ENCODE measurements at places on chromosomes 7 and 10. TPM values are rescaled to one million over a fixed set of nuclear protein-coding genes. Genes with fewer than 3 reads are reported as not detected.

- no peak for DNase-seq
These were observed 61.3 kb downstream of the RAPGEF5 start for GRCh38 chr7:22295402-22296264.

GRCh38 chr10:74081192-74081803 is 69.3 kb downstream of the AP3M1 start:
- DNase-seq, result no peak

DNA sequence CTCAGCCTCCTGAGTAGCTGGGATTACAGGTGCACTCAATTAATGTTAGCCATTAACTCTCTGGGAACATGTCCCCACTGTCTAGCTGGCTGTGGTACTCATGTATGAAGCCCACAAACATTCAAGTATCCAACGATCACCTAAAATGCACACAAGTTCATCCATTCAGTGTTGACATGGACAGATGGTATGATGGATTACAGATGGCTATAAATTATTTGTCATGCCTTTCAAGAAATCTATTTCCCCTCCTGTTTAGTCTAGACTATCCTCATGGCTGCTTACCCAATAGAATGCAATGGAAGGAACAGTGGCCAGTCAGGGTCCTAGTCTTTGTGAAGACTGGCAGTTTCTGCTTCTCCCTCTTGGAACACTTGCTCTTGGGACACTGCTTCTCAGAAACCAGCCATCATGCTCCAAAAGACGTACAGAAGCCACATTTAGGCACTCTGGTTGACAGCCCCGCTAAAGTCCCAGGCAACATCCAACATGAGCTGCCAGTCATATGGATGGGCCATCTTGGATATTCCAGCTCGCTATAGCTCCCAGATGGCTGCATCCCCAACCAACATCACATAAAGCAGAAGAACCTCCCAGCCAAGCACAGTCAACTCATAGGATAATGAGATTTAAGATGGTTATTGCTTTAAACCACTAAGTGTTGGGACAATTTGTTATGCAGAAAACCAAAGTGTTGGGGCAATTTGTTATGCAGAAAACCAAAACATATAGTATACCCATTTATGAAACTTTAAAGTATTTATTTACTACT is 33.1 kb downstream of the MYL10 start:
- no peak for DNase-seq

GRCh38 chr10:69495666-69496065 is 44.4 kb downstream of the TSPAN15 start:
- DNase-seq, result no peak

DNA sequence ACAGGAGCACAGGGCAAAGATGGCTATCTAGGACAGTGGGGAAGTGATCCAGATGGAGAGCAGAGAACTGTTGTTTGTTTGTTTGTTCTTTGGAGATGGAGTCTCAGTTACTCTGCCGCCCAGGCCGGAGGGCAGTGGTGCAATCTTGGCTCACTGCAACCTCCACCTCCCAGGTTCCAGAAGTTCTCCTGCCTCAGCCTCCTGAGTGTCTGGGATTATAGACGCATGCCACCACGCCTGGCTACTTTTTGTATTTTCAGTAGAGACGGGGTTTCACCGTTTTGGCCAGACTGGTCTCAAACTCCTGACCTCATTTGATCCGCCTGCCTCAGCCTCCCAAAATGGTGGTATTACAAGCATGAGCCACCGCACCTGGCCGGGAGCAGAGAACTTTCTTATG is 20.9 kb downstream of the METTL2B start:
- DNase-seq, result no peak

Gene DENND2A
- polyA plus RNA-seq, result 39.5 TPM

Data from left lung (tissue), 14 donors.